Activated CD4-positive, alpha-beta T cell treated with anti-CD3 and anti-CD28 coated beads for 24 hours (primary cell): ENCODE measurements at places on chromosomes 5 and 9.

GRCh38 chr9:125089331-125089730, 54.0 kb downstream of the SCAI start:
- DNase-seq: no peak

DNA sequence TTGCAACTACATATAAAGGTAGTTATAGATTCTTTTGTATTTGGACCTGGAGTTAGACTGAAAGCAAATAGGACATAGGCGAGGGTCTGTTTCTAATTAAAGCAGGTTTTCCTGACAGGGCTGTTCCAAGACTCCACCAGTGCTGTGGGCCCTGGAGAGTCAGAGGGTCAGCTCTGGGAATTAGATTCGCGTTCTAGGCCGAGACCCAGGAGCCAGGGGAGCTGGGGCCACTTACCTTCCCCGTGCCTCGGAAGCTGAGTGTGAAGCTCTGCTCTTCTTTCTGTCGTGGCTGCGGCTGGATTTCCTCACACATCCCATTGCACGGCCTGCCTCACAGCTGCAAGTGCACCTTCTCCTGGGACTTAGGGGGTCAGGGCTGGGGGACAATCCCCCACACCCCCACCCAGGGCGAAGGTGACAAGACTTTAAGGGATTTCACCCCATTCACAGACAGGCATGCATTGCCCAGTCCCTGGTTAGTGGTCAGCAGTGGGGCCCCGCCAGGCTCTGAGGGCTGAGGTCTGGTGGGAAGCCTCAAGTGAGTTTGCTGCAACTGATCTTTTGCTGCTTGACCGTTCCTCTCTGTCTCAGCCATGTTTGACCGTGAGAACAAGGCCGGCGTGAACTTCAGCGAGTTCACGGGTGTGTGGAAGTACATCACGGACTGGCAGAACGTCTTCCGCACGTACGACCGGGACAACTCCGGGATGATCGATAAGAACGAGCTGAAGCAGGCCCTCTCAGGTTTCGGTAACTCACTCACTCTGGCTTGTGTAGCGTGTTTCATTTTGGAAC, 15.3 kb upstream of the AHRR start:
- DNase-seq: no peak

GRCh38 chr5:2271316-2271715, 388.6 kb upstream of the IRX4 start:
- DNase-seq: no peak

DNA sequence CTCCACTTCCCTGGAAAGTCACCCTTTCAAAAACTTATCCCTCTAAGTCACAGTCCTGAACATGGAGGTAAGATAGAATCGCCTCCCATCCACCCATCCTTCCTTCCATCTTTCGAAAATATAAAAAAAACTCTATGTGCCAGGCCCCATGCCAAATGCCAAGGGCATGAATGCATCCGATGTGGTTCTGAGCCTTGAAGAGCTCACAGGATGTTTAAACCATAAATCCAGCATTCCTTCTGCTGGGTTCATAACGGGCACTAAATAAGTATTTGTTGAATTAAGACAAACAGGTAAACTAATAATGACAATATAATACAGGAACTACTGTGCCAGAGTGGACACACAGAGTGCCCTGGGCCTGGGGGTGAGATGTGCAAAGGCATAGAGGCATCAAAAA, 147.3 kb downstream of the TTLL11 start:
- DNase-seq: no peak

DNA sequence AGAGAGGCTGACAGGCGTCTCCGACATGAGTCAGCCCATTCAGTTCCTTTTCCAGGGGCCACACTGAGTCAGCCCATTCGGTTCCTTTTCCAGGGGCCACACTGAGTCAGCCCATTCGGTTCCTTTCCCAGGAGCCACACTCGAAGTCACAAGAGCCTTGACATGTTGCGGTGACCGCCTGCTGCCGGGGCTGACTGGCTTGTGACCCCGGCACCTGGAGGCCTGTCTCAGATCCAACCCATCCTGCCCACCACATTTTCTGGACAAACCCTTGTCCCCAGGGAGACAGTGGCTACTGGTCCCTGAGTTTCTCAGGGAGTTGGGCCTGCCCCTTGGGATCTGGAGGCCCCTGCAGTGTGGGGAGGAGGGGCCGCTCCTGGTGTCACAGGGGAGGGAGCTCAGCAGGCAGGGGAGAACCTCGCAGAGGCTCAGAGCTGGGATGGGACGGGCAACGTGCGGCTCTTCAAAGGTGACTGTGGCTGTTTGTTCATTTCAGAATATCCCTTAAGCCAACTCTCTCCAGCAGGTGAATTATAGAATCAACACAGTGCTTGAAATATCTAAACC, 40.5 kb upstream of the LPCAT1 start:
- no peak for DNase-seq

- DNase-seq: no peak
Observed at GRCh38 chr5:84364043-84364442, 20.6 kb downstream of the EDIL3 start.

- no peak for DNase-seq
Observed at GRCh38 chr5:35197351-35197750, 32.9 kb downstream of the PRLR start.

GRCh38 chr9:137504432-137504777, 45.3 kb upstream of the NSMF start:
- DNase-seq: no peak

- DNase-seq: no peak
Observed at GRCh38 chr5:144009116-144009515, 161.3 kb downstream of the YIPF5 start.
